G401 (cell line): ENCODE measurements at places on chromosomes 4 and X. TPM values are rescaled to one million over a fixed set of nuclear protein-coding genes. Genes with fewer than 3 reads are reported as not detected.

KLHL15 gene
- total RNA-seq: 5.2 and 8.1 TPM in 2 replicates

ADH1A gene
- not detected in 2 replicates for total RNA-seq

SUPT20HL2 gene
- total RNA-seq: not detected in 2 replicates

FNIP2 gene
- total RNA-seq: 19.8 and 28.9 TPM in 2 replicates

YY2 gene
- not detected in 2 replicates for total RNA-seq

REPS2 gene
- total RNA-seq: 0.31 TPM in 1 of 2 replicates, not detected in the other

PPP1R2C gene
- total RNA-seq: not detected in 2 replicates

HSPA4L gene
- 14.0 and 19.0 TPM in 2 replicates for total RNA-seq

SPANXN5 gene
- not detected in 2 replicates for total RNA-seq

NWD2 gene
- not detected in 2 replicates for total RNA-seq

MAMLD1 gene
- not detected in 2 replicates for total RNA-seq

SEPSECS gene
- 4.7 and 5.9 TPM in 2 replicates for total RNA-seq

EDA gene
- 1.6 and 3.3 TPM in 2 replicates for total RNA-seq
